ENCODE measurements at places on chromosomes 16 and 17.

DNA sequence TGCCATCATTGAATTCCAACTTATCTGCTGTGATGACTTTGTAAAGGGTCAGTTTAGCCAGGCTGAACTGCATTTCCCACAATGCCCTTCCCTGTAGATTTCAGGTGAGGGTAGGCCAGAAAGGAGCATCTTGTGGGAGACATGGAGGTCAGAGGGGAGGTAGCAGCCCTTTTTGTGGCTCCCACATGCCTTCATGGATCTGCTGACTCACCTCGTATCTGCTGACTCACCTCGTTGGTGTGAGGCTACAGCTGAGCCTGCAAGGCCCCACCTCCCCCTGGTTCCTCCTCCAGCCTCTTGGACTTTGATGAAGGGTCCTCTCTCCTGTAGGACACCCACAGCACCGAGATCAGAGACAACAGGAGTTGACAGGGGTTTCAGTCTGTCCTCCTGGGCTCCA lies 102.5 kb downstream of the SALL1 start:
- DNase-seq, result no peak

- no peak for DNase-seq
Measured at GRCh38 chr16:4212211-4212933, 29.5 kb downstream of the SRL start.

GRCh38 chr17:27323538-27324215 lies 29.8 kb downstream of the WSB1 start:
- no peak for DNase-seq

DNA sequence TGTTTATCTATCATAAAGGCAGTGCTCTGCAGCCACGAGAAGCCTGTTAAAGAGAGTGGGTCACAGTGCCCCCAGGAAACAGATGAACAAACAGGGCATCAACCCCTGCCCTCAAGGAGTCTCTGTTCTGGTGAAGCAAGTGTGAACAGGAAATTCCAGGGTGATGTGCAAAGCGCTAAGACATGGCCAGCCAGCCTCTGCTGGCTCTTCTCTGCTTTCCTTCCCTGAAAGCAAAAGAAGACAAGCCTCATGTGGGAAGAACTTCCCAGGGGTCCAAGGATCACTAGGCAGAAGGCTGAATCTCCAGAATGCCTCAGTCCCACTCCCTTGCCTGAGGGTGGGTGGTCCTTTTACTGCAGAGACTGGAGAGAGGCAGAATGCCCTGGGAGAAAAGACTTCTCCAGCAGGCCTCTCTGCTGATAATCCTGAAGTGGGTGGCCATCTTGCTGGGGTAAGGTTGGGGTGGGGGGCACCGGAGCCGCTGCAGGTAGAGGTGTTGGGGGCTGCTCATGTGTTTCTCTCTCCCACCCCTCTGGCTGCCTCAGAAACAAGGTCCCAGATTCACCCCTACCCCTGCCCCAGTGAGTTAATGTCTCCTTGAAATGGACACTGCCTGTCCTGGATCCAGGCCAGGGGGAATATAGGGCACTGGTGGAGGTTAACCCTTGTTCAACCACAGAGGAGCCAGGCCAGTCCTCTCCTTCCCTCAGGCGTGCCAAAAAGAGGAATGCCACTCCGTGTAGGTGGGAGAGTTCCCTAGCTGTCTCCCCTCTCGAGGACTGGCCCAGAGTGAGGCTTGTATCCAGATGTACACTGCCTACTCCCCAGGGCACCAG lies 2.4 kb downstream of the ANKRD13B start:
- no peak for DNase-seq

DNA sequence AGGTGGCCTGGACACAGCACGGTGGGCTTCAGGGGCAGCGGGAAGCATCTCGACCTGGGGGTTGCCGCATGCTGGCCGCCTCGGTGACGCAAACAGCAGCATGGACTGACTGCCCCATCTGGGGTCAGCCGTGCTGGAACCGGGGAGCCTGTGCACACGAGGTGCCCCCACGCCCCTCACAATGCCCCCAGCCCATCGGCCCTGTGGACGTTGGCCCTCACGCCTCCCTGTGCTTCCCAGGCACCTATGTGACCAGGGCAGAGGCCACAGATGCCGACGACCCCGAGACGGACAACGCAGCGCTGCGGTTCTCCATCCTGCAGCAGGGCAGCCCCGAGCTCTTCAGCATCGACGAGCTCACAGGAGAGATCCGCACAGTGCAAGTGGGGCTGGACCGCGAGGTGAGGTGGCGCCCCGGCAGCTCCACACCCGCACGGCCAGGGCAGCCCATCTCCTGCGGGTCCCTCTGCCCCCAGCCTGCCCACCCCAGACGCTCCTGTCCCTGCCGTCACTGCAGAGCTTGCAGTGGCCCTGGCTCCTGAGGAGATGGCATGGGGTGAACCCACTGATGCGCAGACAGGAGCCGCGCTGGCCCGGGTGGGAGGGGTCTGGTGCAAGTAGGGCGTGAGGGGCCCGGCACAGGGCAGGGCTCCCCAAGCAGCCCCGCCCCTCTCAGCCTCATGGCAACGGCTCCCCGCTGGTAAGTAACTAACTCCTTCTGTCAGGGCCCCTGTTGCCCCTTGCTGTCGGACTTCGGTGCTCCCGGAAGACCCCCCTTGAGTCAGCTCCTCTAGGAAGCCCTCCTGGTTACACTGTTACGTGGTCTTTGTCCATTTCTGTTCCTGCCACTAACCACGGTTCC lies 13.6 kb downstream of the CDH15 start:
- DNase-seq, result no peak

- DNase-seq, result no peak
Measured at GRCh38 chr16:4114257-4115208, 1.7 kb downstream of the ADCY9 start.

GRCh38 chr16:50697881-50698767 lies 4.7 kb downstream of the NOD2 start:
- DNase-seq, result no peak

DNA sequence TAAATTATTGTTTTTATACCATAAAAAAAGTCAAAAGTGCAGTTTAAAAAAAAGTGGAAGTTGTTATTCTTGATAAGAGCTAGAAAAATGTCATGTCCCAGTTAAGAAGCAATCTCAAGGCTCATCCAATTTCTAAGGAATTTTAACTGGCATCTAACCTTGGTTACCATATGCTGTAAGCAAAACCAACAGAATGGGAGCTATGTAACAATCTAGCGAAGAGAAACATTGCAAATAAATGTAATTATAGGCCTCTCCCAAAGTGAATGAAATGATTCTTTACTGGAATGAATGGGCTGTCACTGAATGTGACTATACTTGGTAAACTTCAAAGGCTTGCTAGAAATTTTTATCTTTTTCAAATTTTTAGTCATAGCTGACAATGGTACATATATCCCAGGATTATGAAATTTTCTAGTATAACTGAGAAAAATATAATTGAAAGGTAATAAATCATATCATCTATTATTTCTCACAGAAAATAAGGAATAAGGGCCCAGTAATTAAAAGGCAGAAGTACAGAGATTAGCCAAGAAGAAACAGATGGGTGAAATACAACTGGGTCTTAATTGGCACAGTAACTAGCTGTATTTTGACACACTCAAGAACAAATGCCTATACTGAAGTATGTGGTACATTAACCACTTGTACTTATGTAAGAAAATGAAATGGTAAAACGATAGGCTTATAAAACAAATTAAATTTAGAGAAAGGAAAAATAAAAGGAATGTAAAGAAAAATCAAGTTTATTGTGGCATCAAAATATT lies 61.5 kb downstream of the NETO2 start:
- DNase-seq, result no peak

DNA sequence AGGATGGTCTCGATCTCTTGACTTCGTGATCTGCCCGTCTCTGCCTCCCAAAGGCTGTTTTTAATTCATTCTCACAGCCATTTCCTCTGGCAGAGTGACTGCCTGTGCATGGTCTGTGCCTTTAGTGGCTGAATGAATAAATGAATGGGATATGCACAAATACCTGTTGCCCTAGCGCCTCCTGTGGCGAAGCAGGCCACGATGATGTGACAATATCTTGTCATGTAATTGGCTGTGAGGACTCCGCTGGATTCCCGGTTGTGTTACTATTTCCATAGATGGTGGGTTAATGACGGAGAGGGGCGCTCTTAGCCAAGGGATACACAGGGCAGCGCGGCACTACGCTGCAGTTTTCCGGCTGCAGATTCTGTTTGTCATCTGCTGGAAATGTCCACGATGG lies 26.8 kb upstream of the ENDOV start:
- no peak for DNase-seq

- no peak for DNase-seq
Measured at GRCh38 chr16:89969741-89970410, 21.3 kb downstream of the DEF8 start.

Measured in T-helper 17 cell (primary cell).